ENCODE measurements at places on chromosomes 1 and 21.

DNA sequence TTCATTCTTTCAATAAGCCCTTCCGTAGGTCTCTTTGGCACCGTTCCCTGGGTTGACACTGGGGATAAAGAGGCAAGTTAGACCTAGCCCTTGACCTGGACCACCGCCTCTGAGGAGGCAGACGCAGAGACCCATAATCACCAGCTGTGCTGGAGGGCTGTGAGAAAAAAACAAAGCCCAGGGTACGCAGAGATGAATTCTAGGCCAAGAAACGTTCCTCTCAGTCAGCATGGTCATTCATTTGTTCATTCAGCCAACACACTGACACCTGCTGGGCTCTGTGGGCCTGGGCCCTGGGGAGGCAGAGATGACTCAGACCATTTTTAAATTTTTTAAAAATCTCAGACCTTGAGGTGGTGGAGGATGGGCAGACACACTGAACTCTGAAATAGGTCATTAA is 26.3 kb upstream of the TRABD2B start:
- no peak for DNase-seq

DNA sequence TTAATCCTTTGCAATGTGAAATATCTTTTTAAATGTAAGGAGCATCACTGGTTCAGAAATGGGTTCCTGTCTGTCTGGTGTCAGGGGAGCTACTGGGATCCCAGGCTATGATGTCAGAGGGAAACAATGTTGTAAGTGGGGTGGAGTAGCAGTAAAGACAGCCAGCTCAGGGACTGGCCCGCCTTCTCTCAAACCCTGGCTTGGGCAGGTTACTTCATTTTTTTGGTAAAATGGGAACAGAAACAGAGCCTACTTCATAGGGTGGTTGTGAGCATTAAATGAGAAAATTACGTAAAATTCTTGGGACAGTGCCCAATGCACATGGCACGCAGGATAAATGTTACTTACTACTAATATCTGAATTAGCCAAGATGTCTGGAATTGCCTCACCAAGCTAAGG is 30.7 kb upstream of the IL20 start:
- no peak for DNase-seq

DNA sequence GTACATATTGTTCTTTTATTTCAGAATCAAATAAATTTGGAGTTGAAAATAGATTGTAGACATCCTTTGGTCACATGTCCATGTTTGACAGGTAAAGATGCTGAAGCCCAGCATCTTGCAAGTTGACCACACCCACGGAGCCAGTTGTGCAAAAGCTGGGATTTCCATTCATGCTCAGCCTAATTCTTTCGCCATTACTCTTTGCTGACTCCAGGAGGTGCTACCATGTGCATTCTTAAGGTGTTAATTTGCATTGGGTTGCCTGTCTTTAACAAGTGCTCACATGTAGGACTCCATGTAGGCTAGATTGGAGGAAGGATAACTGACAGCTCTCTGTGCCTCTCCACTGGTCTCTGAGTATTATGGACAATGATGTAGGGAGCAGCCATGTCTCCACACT is 660.7 kb downstream of the LMO4 start:
- no peak for DNase-seq

DNA sequence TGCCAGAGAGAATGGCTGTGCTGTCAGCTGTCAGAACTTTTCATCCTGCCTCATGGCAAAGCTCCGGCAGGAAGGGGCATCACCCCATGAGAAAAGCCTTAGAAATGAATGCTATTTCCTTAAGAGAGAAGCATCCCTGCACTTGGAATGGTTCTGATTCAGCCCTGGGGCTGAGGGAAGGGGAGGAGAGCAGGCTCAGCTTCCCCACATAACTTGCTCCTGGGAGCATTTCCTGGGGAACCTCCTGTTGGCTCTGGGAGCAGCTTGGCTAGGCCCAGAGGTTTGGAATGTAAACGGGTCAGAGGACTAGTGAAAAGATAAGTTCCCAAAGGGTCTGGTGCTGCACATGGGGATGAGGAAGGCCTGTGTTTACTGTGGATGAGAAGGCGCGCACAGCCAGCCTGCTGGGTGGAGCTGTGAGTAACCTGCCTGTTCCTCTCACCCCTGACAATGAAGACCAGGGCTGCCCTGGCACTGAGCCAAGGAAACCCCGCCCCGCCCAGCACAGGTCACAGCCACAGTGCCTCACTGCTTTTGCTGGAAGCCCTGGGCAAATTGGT is 5.0 kb downstream of the PRELP start:
- DNase-seq = no peak

DNA sequence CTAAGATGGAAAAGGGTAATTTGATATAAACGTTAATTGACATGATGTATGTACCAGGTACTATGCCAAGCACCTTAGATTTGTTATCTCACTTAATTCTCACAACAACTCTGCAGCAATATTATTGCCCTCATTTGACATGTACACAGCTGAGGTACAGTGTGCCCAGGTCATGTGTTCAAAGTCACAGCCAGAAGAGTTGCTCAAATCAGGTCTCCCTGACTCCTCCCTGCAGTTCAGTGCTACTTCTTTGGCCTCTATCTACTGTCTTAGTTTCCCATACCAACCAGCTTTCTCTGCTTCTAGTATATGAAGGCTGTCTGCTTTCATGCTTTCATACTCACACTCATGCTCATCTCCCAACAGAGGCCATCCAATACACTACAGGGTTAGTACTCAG is 15.1 kb downstream of the TBX15 start:
- DNase-seq = no peak

- DNase-seq = no peak
These were observed 68.7 kb downstream of the CASZ1 start for GRCh38 chr1:10727751-10728232.

DNA sequence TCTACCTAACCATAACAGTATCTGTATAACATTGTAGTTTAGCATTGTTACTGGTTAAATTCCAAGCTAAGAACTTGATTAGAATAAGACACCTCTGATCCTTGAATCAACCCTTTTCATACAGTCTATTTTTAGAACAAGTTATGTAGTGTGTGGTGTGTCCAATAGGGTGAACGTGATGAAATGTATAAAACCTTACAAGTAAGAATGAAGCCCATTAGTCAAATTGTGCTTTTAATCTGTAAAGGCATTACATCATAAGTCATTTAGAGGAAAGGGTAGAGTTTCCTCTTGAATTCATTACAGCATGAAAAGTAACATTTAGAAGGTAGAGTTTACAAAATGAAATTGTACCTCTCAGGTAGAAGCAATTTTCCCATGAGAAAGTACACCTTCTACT is 479.2 kb downstream of the LTN1 start:
- DNase-seq = no peak

All from retina (tissue), 1 donor.